ENCODE measurements at places on chromosomes 4 and X. TPM values are rescaled to one million over a fixed set of nuclear protein-coding genes. Genes with fewer than 3 reads are reported as not detected.

DNA sequence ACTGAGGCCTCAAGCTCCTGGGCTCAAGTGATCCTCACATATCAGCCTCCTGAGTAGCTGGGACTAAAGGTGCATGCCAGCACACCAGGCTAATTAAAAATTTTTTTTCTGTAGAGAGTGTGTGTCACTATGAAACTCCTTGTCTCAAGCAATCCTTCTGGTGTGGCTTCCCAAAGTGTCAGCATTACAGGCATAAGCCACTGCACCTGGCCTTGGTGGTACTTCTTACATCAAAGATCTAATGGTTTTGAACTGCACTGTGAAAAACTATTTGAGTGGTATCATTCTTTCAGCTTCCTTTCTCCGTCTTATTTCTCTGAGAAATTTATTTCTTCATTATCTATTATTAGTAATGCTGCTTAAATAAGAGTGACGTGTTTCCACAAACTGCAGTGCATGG is 98.5 kb downstream of the UNC5C start:
- no peak overlapping the region for H3K27ac ChIP-seq
- peaks cover 2% of the 10 kb centered on the region for H3K27me3 ChIP-seq

- no peaks in the 10 kb centered on the region for H3K36me3 ChIP-seq
- no peak overlapping the region for H3K4me3 ChIP-seq
- no peaks in the 10 kb centered on the region for H3K4me1 ChIP-seq
- no peak for DNase-seq
- H3K27me3 ChIP-seq, result peaks cover 4% of the 10 kb centered on the region
These were observed 34.6 kb upstream of the PRRG1 start for GRCh38 chrX:37314531-37314930.

DNA sequence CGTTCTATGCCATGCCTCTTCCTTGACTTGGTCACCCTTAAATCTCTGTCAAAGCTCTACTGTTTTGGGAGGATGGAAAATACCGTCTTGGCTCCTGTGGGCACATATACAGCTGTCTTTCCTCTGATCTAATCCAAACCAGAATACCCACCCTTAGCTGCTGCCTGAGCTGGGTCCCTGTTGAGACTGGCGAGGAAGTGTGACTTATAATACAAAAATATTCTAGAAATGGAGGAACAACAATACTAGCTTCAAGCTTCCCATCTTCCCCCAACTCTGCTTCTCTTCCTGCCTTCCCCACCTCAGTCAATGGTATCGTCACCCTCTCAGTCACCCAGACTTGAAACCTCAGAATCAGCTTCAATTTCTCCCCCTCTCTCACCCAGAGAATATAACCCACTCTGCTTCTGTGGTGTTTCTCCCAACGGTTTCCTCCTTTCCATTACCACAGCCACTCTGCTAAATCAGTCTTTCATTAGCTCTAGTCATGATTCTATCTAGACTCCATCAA is 599 bp upstream of the IL2RG start:
- H3K4me1 ChIP-seq, result no peaks in the 10 kb centered on the region
- H3K27ac ChIP-seq, result no peak overlapping the region
- no peaks in the 10 kb centered on the region for H3K36me3 ChIP-seq
- DNase-seq, result no peak
- no peaks in the 10 kb centered on the region for H3K27me3 ChIP-seq

DNA sequence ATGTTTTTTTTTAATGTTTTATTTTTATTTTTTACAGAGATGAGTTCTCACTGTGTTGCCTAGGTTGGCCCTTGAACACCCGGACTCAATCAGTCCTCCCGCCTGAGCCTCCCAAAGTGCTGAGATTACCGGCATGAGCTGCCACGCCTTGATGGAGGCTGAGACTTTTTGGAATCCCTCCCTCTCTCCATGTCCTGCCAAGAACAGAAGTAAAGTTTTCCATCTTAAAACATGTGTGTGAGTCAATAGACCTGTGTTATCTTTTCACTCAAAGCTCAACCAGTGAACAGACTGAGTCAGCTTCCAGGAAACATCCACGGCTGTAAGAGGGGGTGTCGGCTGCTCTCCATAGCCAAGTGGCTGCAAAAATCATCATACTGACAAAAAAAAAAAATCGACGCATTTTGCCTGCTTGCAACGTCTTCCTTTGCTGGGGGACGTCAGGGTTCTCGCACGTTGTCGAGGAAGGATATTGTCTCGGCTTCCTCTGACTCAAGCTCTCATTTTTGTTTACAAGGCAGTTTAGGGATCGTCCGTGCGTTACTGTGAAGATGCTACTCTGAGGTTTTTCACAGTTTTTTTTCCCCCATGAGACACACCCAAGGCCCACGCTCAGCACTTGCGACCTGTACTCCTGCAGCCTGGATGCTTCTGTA is 10.0 kb upstream of the ASMTL start:
- H3K4me1 ChIP-seq, result peaks cover 15% of the 10 kb centered on the region
- H3K4me3 ChIP-seq, result no peak overlapping the region
- peak overlapping the region; percentile 19 for H3K27ac ChIP-seq

DNA sequence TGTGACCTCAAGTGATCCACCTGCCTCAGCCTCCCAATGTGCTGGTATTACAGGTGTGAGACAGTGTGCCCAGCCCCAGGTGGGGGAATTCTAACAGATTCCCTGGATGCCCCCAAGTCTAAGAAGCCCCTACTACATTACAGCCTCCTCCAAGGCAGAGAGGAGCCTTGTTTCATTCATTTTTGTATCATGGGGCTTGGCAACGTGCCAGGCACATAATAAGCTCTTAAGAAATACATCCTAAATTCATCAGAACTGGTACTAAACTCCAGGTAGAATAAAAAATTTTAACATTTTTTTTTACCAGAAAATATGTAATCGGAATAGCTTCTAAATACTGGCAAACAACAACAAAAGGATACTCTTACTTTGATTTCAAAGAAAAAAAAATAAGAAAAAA is 127.1 kb downstream of the CHIC2 start:
- no peak overlapping the region for H3K27ac ChIP-seq
- H3K4me3 ChIP-seq, result no peak overlapping the region
- no peak for DNase-seq
- H3K36me3 ChIP-seq, result no peaks in the 10 kb centered on the region

DNA sequence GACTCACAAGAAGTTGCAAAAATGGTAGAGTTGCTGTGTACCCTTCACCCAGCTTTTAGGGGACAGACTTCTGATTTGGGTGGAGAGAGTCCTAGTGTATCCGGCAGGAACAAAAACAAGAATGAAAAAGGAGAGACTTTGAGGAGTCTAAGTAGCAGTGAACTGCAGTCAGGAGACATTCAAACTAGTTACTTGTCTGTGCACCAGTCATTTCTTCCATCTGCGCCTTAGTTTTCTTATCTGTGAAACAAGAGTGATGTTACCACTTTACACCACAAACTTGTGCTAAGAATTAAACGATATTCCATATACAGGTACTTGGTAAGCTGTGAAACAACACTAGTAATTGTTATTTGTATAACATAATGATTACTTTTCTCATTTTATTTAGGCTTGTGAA is 47.3 kb downstream of the SH2D1A start:
- no peak overlapping the region for H3K4me3 ChIP-seq
- no peak for DNase-seq
- H3K4me1 ChIP-seq, result no peaks in the 10 kb centered on the region
- H3K27ac ChIP-seq, result no peak overlapping the region
- H3K27me3 ChIP-seq, result peaks cover 9% of the 10 kb centered on the region

DNA sequence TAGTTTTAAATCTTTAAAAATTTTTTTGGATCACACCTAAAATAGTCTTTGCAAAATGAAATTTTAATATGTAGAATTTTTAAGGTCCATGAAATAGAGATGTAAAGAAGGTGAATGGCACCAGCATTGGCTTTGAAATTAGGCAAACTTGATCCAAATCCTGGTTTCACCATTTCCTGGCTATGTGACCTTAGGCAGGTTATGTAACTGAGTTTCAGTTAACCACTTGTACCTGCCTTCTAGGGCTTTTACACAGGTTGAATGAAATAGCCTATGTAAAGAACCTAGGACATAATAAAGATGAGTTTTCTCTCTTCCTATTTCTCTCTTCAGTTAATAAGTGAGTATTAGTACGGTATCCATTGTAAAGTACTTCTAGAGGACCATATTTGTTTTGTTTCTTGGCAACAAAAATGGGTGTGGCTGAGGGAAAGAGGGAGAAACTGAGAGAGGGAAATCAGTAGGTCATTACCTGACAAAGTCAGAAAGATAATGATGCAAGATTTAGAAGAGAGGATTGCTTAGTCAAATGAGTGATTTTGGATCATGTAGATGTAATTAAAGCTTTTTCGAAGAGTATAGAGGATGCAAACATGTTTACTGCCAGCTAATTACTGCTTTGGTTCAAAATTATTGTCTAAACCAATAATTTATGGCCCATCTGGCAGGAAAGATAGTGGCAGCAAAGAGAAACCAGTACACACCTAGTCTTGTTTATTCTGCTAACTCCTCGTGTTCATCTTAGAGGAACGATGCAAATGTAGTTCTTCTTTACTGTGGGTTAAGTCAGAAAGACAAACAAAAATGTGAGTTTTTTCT is 81.9 kb downstream of the PDLIM5 start:
- no peaks in the 10 kb centered on the region for H3K27me3 ChIP-seq

- H3K4me1 ChIP-seq, result no peaks in the 10 kb centered on the region
- no peak overlapping the region for H3K4me3 ChIP-seq
- H3K27ac ChIP-seq, result no peak overlapping the region
These were observed 73.5 kb upstream of the EMCN start for GRCh38 chr4:100591161-100591876.

GRCh38 chr4:169689681-169690080 is 68.1 kb downstream of the HPF1 start:
- H3K27me3 ChIP-seq, result no peaks in the 10 kb centered on the region
- no peaks in the 10 kb centered on the region for H3K4me1 ChIP-seq
- DNase-seq, result no peak

DNA sequence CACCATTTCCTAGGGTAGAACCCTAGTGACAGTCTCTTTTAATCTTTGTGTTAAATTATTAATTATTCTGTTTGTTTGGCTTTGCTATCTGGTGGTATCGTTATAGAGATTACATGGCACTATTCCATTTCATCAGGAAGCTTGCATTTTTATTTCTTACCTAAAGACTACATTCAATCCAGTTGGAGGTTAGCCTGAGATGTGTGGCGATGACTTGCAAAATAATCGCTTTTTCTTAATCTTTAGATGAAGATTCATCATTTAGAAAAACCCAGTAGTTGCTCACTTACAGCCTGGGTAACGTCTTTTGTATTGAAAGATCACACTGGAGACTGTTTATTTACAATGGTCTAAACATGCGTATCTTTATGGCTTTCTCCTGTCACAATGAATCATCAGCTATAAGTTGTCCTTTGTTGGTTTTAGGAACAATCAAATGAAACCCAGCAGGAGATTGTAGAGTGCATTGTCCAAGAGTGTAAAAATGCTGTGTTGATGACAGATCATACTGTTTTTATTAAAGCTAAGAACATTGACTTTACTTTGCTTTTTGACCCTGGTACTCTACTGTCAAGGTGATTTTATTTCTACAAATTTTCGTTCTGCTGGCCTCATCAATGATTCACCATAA is 281.7 kb upstream of the PITX2 start:
- no peak overlapping the region for H3K4me3 ChIP-seq
- H3K36me3 ChIP-seq, result no peaks in the 10 kb centered on the region
- H3K27ac ChIP-seq, result no peak overlapping the region
- H3K4me1 ChIP-seq, result no peaks in the 10 kb centered on the region
- no peak for DNase-seq
- peaks cover 9% of the 10 kb centered on the region for H3K27me3 ChIP-seq

DNA sequence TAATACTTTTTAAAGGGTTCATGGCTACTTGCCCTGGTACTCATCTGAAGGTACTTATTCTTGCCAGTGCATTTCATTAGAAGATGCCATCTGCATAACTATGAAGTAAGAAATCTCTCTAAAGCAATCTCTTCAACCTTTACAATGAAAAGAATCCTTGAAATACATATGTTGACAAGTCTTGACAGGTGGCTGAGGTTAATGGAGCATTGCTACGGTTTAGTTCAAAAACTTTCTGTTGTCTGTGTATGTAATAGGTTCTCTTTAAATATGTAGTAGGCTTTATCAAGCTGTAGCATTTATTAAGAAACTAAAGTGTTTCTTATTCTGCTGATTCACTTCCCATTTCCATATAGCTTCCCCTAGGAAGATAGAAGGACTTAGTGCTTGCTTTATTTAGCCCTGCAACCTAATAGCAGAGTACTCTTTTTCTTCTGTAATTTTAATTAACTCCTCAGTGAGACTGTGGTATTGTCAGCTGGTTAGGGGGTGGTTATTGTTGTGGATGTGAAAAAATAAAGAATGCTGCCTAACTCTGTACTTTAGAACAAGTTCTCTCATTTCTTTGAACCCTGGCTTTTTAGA is 39.3 kb downstream of the SLAIN2 start:
- no peak for DNase-seq
- H3K4me3 ChIP-seq, result no peak overlapping the region
- H3K27ac ChIP-seq, result no peak overlapping the region
- H3K4me1 ChIP-seq, result peaks cover 9% of the 10 kb centered on the region
- peaks cover 32% of the 10 kb centered on the region for H3K36me3 ChIP-seq
- no peaks in the 10 kb centered on the region for H3K27me3 ChIP-seq

GRCh38 chrX:39133971-39134370 is 332.7 kb downstream of the MID1IP1 start:
- DNase-seq, result no peak
- no peaks in the 10 kb centered on the region for H3K36me3 ChIP-seq
- no peak overlapping the region for H3K27ac ChIP-seq
- no peaks in the 10 kb centered on the region for H3K27me3 ChIP-seq
- H3K4me3 ChIP-seq, result no peak overlapping the region

DNA sequence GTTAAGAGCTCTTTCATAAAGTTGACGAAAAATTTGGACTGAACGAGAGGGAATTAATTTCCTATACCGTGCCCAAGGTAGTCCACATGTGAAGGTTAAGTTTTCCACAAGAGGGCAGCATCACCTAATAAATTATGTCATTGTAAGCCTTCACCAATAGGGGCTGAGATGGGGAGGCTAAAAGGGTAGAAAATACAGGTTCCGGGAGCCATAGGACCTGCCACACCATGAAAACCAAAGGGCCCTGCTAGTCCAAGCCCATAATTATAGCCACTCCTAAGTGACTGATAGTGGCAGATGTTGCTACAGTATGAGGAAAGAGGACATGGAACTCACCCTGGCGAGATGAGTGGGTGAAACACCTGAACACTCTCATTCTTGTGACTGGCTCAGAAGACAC is 122.2 kb downstream of the SHROOM4 start:
- DNase-seq, result no peak
- H3K27ac ChIP-seq, result no peak overlapping the region
- no peaks in the 10 kb centered on the region for H3K4me1 ChIP-seq
- no peaks in the 10 kb centered on the region for H3K36me3 ChIP-seq

DNA sequence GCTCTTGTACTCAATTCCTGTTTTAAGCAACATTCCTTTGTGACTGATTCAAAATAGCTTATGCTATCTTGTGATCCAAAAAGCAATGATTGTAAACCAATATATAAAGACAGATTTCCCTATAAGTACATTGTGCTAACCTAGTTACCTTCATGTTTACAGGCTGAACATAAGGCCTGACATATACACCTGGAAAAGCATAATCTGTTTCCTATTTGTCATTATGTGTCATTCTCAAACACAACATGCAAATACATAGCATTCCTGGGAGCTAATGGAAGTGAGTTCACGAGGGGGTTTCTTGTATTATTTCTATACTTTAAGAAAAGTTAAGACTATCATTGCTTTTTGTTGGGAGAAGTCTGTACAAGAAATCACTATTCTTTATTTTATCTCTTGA is 638.1 kb upstream of the AGA start:
- H3K27ac ChIP-seq, result no peak overlapping the region
- no peak overlapping the region for H3K4me3 ChIP-seq
- no peaks in the 10 kb centered on the region for H3K27me3 ChIP-seq
- H3K36me3 ChIP-seq, result no peaks in the 10 kb centered on the region
- DNase-seq, result no peak

Gene SSX2B
- total RNA-seq, result not detected

Gene TET2
- total RNA-seq, result 24.3 TPM

Gene TMPRSS11B
- not detected for total RNA-seq

Gene GAGE12C
- total RNA-seq, result not detected

Gene AMBN
- total RNA-seq, result not detected

Gene AMOT
- 7.2 TPM for total RNA-seq

Data from osteocyte (in vitro differentiated cells).